ENCODE measurements at places on chromosomes 5 and 9. TPM values are rescaled to one million over a fixed set of nuclear protein-coding genes. Genes with fewer than 3 reads are reported as not detected.

The ANXA2R gene
- 3.1 TPM for total RNA-seq

The PCDHAC2 gene
- 2.6 TPM for total RNA-seq

The FIBCD1 gene
- total RNA-seq: 7.3 TPM

The TIMD4 gene
- total RNA-seq: not detected

The FAM153A gene
- not detected for total RNA-seq

The FGFR4 gene
- 13.6 TPM for total RNA-seq

The ARID3C gene
- under 0.01 TPM for total RNA-seq

The SLC45A2 gene
- under 0.01 TPM for total RNA-seq

The IL5 gene
- total RNA-seq: not detected

The NME5 gene
- total RNA-seq: 2.5 TPM

The OR1Q1 gene
- not detected for total RNA-seq

The ARPC5L gene
- total RNA-seq: 11.0 TPM

The RORB gene
- 2.1 TPM for total RNA-seq

The SPOCK1 gene
- 30.3 TPM for total RNA-seq
